Sigmoid colon (tissue), 7 donors: ENCODE measurements at places on chromosomes 3 and 15. TPM values are rescaled to one million over a fixed set of nuclear protein-coding genes. Genes with fewer than 3 reads are reported as not detected.

GRCh38 chr3:129015388-129016105 is 14.4 kb downstream of the EFCC1 start:
- no peak for DNase-seq

DNA sequence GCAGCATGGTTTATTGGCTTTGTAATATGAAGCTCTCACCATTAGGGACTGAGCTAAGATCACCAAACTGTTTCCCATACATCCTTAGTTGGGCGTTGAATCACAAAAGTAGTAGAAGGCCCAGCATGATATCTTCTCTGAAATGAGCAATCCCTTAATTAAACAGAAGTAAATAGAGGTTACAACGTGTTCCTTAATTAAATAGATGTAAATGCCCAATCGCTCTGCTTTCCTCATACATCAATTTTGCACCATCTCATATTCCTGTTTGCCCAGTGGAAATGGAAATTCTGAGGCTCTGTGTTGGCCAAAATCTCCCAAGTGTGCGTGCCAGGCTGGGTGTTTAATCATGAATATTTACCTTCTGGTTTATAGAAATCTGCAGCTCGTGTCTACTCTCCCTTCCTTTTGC is 107.4 kb upstream of the FOXB1 start:
- DNase-seq = no peak

DNA sequence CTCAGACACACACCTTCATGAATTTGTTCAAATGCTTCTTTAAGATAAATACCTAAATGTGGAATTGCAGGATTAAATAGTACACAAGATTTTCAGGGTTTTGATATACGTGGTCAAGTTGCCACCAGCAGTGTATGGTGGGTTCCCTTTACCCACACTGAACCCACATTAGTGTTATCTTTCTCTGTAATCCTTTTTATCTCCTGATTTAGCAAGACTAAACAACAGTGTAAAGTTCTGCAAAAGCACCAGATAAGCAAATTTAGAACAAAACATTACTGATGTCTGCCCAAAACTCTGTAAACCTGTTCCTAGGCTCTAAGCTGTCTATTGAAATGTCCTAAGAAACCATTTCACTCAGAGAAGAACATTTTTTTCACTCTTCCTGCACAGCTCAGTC is 352.9 kb downstream of the FHIT start:
- DNase-seq = no peak

DNA sequence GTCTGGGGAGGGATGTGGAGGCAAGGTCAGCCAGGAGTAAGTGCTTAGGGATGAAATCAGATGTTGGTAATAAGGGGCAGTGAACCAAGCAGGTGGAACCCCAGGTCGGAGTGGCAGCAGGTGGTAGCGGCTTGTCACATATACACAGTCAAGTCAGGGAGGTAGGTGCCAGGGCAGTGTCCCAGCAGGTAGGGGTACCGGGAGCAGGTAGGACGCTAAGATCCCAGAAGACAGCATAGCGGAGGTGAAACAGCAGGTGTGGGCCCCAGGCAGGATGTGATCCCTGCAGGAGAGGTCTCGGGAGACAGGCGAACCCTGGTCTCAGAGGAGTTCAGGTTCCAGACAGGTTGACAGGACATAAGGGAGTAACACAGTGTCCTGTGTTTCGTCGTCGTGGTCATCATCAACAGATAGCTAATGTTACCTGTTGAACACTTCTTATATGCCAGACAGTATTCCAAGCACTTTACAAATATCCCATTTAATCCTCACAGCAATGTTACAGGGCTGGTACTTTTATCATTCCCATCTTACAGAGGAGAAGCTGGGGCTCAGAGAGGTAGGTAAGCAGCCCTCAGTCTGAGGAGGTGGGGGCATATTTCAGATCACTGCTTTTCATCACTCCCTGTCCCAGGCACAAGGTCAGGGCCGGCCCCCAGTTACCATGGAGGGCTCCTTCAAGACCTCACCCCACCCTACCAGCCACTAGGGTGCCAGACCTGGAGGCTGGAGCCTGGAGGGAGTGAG is 241.6 kb downstream of the UACA start:
- DNase-seq = peak; percentile 41

- DNase-seq = no peak
Observed at GRCh38 chr3:186815435-186815834, 9.2 kb upstream of the RFC4 start.

DNA sequence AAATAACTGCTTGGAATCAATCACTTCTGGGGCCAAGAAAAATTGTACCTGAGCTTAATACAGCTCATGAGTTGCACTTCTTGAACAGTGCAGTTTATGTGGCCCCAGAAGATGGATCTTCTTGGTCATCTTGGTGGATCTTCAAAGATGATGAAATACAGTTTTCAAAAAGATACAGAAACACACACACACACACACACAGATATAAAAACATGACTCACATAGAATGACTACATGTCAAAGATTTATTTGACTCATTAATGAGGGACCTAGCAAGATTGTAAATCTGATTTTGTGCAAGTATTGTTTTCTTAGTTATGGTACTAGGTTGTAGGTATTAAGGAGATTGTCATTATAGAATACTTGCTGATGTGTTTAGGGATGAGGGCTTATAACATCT is 32.6 kb downstream of the PDCD6IP start:
- no peak for DNase-seq

DNA sequence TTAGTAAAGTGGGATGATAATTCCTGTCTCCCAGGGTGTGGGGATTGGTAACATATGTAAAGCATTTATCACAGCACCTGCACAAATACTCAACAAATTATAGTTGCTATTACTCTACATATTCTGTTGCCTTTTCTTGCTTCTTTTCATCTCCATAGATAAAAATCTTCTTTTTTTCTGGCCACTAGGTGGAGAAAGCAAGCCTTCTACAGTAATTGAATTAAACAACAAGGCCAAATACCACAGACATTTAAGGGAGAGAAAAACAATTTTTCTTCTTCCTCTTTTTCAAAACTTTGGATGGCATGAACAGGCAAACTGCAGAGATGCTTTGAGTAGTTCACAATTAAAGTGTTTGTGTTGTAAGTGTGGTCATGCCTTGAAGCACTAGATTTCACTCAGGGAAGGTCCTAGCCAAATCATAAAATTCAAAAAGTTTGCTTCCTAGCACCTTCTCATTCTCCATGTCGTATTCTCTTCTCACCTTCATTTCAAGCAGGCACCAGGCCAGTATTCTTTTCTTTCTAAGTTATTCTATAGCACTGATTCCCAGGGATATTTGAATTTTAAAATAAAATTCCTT is 493.4 kb upstream of the TGFBR2 start:
- DNase-seq = no peak

DNA sequence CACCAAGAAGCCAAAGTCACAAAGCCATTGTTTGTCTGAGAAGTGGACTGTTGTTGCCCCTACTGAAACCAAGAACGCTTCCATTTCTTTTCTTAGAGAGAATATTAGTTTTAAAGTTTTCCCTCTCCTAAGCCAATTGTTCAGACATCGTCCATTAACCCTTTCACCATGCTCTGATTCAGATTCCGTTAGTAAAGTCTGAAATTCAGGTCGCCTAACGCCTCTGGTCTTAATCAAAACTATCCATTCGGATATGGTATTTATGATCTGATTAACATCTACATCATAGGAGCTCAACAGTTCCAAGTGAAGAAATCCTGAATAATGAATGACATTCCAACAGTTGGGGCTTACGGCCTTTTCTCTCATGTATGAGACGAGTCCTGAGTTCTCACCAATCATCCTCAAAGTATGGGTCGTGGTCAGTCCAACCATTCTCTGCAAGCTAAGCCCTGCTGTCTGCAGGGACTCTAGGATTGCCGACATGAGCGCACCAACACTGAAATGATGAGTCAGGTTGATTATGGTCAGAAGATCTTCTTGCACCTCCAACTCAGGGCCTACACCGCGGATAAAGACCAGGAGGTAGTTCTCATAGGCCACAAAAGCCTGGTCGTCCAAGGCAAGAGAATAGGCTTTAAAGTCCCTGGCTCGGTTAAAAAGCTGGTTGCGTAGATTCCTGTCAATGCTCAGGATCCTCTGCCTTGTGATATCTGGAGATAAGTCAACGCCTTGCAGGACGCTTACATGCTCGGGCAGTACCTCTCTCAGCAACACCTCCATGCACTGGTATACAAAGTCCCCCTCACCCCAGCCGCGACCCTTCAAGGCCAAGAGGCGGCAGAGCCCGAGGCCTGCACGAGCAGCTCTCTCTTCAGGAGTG is 767 bp downstream of the EPM2AIP1 start:
- peak; percentile 71 for DNase-seq

DNA sequence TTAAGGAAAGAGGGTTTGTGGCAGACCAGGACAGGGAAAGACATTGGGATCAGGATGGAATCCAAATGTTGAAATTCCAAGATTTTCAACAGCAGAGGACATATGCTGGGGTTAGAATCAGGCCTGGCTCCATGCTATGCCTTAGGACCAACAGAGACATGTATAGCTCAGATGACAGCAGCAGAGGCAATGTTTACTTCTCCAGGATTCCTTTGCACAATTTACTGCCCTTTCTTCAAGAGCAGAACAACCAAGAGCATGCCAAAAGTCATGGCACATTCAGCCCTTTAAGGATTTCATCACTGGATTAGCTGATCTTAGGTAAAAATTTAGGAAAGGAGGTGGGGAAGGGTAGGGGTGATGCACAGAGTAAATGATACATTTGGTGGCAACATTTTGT is 69.6 kb upstream of the GSK3B start:
- no peak for DNase-seq

GRCh38 chr3:195096484-195097330 is 174.3 kb downstream of the XXYLT1 start:
- DNase-seq = no peak

DNA sequence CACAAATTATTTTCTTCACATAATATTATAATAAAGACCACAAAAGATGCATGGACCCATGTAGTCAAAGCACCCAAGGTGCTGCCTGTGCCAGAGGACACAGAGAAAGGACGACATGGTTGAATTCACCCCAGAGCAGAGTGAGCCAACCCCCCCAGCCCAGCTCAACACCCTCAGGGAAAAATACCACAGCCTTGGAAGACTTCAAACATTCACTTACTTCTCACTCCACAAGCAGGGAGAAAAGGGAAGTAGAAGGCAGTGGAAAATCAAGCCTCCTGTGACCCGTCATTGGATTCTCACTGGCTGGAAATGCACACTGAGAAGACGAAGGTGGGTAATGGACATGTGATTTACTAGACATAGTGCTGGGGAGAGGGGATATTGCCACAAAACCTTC is 70.8 kb downstream of the TAFA4 start:
- DNase-seq = no peak

- no peak for DNase-seq
Observed at GRCh38 chr15:70801109-70801508, 37.8 kb upstream of the UACA start.

DNA sequence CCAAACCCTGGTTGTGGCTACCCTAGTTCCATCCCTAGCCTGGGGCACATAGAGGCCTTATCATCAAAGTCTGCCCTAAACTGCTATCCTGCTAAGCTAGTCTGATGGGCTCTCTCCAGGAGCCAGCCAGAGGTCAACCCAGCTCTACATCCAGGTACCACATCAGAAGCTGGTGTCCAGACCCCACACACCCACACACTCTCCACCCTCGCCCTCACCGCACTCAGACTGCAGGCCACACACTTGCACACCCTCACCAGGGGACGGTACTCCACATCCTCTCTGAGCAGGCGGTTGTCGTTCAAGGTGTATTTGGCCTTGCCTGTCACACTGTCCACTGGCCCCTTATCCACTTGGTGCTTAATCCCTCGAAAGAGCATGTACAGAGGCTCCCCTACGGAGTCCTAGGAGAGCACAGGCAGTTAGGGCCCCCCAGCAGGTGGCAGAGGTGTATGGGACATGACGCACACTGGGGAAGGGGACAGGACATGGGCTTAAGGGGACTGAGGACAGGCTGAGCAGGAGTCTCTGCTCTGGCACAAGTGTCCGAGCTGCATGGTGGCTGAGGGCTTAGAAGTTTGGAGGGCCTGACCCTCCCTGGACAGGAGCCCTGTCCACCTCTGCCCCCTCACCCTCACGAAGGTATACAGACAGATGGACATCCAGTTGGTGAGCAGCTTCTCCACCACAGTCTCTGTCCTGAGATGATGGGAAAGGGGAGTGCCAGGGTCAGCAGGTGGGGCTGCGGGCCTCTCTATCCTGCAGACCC is 18.1 kb downstream of the PLXNB1 start:
- peak; percentile 51 for DNase-seq

- no peak for DNase-seq
Observed at GRCh38 chr15:33188641-33189257, 5.8 kb downstream of the FMN1 start.

DNA sequence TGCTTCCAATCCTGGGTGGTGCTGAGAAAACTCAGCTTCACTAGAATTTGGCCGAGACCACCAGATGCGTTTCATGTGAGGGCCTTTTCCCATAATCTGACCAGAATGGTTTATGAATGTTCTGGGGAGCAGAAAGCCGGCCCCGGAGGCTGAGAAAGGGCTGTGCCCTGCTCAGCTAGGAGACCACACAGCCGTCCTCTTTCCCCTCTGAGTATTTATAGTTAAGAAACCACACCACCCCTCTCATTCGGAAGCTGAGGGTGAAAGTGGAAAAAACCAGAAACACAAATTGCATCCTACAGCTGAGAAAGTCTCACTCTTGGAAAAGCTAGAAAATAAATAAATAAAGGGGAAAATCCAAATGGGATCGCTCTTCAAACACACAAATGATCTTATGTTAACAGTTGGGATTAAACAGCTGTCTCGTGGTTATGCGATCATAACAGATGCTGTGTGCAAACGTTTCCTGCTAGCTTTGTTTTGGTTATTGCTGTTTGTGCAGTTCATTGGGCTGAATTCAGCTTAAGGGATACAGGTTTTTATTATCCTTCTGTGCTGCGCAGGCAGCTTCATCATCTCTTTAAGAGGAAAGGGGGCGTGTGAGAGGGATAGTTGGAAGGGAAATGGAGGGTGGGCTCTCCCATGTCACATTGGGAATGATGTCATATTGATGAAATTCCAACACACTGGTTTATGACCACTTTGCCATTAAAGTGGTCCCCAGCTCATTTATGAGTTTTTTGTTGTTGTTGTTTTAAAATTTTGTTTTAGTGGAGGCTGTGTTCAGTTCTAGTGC is 1026.2 kb upstream of the NR2F2 start:
- DNase-seq = peak; percentile 68

DNA sequence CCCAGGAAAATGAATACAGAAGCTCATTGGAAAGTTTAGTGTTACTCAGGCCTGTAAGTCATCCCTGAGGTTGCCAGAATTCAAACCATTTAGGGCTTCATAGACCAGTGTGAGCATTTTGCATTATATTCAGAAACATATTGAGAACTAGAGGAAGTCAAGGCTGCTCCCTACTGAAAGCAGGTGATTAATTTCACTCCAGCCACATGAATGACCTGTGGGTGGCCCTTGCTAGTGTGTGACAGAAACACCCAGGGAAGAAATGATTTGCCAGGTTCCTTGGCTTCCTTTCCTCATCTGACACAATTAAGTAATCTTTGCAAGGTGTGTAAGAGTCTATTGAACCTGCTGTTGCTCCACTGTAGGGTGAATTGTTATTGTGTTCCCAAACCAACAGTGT is 61.8 kb downstream of the GAP43 start:
- no peak for DNase-seq

GRCh38 chr3:103653996-103654395 is 1219.2 kb downstream of the ZPLD1 start:
- DNase-seq = no peak

The GPR62 gene
- 1.1 TPM for total RNA-seq

The IL20RB gene
- total RNA-seq = 1.8 TPM

The SCAANT1 gene
- total RNA-seq = not detected

The GHSR gene
- total RNA-seq = 0.55 TPM

The TGM5 gene
- total RNA-seq = not detected

The SERPINI2 gene
- not detected for total RNA-seq

The TEX55 gene
- total RNA-seq = not detected

The DNAJB8 gene
- not detected for total RNA-seq

The C3orf49 gene
- total RNA-seq = not detected

The OSTN gene
- total RNA-seq = not detected

The HERC2 gene
- total RNA-seq = 48.9 TPM
